Activated CD4-positive, CD25-positive, alpha-beta regulatory T cell (primary cell): ENCODE measurements at places on chromosomes 2 and 18.

DNA sequence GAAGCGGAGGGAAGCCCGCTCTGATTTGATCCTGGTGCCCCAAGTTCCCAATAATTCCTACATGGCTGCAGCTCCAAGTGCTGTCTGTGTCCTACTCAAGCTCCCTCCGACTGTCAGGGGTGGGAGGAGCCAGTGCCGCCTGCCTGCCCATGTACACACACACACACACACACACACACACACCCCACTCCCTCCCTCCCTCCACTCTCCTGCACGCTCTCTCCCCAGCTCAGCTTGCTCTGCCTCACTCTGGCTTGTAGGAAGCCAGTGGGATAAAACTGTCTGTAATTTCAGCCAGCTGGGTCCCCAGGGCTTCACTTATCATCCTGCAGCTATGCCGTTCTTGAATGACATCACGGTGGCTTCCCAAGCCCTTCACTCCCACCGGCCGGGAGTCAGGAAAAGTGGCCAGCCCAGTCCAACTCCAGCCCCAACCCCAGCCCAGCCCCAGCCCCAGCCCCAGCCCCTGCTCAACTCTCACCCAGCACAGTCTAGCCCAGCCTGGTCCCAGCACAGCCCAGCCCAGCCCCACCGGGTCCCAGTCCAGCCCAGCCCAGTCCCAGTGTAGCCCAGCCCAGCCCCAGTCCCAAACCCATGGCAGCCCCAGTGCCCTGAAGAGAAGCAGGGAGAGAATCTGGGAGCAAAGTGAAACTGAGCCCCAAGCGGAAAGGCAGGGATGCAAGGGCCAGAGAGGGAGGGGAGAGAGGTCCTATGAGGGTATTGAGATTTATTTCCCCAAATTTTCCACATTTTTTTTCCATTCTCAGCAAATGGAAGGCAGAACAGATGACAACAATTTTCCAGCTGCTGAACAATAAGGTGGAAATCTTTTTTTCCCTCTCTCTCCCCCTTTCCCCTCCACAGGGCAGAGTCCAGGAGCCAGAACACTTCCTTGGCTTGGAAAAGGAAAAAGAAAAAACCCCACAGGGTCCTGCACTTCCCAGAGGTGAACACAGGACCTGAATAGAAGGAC, 144.0 kb downstream of the TNS1 start:
- no peak for DNase-seq

DNA sequence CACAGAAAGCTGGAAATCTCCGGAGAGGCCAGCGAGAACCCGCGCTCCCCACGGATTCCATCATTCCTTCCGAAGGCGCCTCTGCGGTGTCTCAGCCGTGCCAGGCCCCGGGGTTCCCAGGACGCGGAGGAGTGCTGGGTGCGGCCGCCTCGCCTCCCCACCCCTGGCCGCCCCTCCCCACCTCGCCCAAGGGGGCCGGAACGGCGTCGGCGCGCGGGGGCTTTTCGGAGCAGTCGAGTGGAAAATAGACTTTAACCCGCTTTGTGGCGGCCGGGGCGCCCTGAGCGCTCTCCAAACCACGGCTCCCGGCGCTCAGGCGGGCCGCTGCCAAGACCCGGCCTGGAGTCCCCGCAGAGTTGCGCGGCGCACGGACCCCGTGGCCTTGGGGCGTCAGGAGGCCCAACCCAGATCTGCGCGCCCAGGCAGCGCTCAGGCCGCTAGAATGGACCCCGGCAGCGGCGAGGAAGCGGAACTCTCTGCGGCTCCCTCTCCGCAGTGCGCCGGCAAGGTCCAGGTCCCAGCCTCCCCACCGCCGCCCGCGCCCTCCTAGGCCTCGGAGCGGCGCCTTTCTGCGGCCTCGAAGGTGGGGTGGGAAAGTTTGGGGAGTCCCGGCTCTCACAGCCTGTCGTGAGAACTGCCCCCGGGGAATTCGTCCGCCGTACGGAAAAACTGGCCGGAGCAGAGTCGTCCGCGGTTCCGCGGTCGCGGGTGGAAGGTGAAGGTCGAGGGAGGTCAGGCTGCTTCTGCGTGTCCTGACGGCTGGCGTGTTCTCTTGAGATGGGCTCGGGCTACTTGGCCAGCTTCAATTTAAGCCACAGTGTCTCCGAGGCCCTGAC, 1.2 kb upstream of the EMX1 start:
- DNase-seq, result peak; percentile 12

DNA sequence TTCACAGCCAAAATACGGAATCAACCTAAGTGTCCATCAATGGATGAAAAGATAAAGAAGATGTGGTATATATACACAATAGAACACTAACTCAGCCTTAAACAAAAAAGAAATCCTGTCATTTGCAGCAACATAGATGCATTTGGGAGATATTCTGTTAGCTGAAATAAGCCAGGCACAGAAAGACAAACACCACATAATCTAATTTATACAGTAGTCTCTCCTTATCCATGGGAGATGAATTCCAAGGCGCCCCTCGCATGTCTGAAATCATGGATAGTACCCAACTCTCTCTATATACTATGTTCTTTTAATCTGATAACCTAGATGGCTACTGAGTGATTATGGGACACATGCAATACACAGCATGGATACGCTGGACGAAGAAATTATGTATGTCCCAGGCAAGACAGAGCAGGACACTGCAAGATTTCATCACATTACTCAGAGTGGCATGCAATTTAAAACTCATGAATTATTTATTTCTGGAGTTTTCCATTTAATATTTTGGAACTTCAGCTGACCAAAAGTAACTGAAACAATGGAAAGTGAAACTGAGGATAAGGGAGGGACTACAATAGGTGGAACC, 39.5 kb downstream of the ORC4 start:
- DNase-seq, result no peak

GRCh38 chr2:17877811-17878280, 621 bp upstream of the KCNS3 start:
- DNase-seq, result no peak

GRCh38 chr18:45049578-45050319, 369.1 kb downstream of the SETBP1 start:
- no peak for DNase-seq

- DNase-seq, result no peak
Measured at GRCh38 chr2:107062173-107062572, 176.2 kb upstream of the ST6GAL2 start.

- DNase-seq, result no peak
Measured at GRCh38 chr18:23967321-23968089, 47.0 kb upstream of the TTC39C start.

- no peak for DNase-seq
Measured at GRCh38 chr2:20138696-20139095, 86.2 kb downstream of the SDC1 start.

GRCh38 chr2:239804161-239805042, 220.7 kb downstream of the NDUFA10 start:
- DNase-seq, result no peak

DNA sequence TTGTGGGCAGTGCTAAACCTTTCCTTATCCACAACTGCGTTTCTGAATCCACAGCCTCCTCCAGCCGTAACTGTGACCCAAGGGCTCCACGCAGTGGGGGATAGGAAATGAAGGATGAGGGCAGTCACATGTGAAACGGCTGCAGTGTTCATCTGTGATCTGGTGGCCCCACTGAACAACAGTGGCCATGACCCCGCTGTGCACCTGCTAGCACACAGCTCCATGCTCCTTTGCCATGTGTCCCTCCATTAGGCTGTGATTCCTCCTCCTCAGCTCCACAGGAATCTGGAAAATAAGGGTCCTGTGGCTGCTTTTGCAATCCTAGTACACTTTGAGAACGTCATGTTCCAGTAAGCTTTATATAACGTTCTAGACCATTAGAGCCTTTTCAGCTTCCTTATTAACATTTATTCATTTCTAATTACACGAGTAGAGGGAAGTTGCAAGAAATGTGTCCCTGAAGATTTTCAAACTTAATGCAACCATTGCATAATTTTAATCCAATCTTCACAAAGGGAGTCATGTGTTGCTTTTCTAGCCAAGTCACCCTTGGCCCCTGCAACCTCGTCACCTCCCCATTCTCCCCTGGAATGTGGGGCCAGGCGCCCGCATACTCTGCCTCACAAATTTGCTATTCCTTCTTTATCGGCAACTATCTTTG, 7.1 kb upstream of the NAPG start:
- DNase-seq, result no peak

- no peak for DNase-seq
Measured at GRCh38 chr2:107681936-107682335, 144.8 kb upstream of the RGPD4 start.

GRCh38 chr2:219542931-219543595, 546 bp downstream of the CHPF start:
- DNase-seq, result peak; percentile 37

GRCh38 chr2:160551259-160551658, 57.7 kb upstream of the RBMS1 start:
- no peak for DNase-seq

- DNase-seq, result no peak
Measured at GRCh38 chr2:28802975-28803429, 7.6 kb upstream of the SPDYA start.

DNA sequence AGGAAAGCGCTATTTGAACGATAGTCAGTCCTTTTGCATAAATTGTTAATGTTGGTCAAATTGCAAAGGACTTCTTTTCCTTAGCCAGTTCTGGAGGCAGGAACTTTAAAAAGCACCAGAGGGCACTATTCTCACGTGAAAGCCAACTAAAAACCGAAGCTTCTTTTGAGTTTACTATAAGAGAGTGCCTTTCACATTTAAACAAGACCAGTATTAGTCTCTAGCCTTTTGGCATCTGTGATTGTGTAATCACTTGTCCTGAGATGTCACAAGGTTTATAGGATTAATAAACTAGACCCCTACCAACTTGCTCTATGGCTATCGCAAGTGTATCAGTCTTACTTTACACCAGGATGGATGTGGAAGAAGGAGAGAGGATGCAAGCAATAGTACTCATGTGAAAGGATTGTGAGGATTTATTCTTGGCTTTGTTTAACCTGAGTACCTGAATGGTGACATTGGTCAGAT, 14.4 kb upstream of the STAT4 start:
- DNase-seq, result no peak

- no peak for DNase-seq
Measured at GRCh38 chr2:238813109-238813508, 34.8 kb upstream of the TWIST2 start.

DNA sequence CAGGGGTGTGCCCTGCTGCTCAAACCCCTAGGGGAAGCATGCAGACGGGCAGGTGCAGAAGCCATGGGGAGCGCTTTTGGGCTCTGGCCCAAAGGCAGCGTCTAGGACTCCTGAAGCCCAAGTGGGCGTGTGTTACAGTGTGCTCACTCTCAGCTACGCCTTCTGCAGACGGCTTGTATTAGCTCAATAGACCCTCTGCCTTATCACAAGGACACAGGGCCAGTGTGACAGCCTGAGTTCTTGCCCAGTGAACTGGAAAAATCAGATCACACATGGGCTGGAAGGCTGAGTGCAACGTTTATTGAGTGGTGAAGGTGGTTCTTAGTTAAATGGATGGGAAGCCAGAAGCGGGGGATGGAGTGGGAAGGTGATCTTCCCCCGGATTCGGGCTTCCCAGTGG, 210.9 kb downstream of the CDH20 start:
- DNase-seq, result no peak

- no peak for DNase-seq
Measured at GRCh38 chr18:46332286-46332801, 228.2 kb downstream of the HAUS1 start.

DNA sequence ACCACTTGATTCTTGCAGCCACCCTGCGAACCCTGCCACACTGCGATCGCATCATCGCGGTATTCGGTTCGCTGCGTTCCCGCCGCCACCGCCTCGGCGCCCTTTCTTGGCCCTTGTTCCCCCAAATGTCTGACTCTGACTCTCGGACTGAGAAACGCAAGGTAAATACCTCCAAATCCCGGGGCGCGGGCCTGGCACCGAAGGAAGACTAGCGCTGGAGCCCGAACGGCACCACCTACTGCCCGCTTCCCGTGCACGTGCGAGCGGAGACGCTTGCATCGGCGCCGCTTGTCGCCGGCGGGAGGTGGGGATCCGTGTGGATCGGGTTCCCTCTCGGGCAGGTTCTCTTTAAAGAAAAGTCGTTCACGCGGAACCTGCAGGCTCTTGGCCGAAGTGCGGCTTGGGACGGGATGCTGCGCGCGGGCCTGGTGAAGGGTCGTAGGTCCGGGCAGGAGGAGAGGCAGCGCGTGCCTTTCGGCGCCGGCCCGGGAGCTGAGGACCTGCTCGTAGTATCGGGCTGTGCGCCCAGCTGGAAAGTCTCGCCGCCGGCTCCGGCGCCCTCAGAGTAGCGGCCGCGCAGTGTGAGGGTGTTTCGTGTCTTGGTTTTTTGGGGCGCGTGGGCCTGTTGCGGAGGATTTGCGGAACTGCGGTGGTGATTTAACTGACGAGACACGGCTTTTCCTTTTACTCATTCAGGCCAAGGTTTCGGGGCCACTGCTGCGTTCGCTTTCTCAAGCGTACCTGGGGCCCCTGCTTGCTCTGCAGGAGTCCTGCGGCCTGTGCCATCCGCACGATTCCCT, 514 bp downstream of the BCL2L11 start:
- DNase-seq, result no peak

DNA sequence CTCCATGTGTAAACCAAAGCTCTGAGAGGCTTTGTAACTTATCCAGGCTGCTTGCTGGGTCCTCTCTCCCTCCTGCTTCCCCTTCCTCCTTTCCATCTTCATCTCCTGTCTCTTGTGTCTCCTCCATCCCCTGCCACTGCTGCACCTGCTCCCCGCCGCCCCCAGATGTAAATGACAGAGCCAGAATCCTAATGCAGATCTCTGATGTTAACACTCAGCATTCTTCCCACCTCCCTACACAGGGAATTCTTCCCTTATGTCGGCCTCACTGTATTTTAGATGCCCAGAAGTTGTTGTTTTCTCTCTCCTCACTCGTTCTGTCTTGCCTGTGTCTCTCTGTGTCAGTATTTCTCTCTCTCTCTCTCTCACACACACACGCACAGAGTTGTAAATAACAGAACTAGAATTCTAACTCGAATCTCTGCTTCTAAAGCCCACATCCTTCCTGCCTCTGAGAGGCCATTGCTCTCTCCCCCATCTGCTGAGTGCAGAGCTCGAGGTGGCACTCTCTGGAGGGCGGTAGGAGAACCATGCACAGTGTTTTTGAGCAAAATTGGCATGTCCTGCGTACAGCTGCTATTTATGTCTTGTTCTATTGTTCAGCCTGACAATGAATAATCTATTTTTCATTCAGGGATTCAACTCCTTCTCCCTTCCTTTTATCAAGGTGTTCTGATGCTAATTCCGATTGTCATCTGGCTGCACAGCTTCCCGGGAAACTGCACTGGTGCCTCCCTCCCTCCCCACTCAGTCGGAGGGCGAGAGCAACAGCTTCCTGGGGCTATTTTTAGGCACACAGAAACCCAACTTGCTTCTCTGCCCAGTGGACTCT, 219.9 kb downstream of the SH3RF3 start:
- DNase-seq, result no peak

GRCh38 chr2:237201461-237202287, 116.0 kb downstream of the COPS8 start:
- DNase-seq, result no peak

GRCh38 chr2:119225105-119225865, 1.7 kb downstream of the STEAP3 start:
- no peak for DNase-seq
